ENCODE measurements at places on chromosomes 4 and X.

- no peak for DNase-seq
These were observed 324.8 kb upstream of the INTU start for GRCh38 chr4:127307996-127308395.

DNA sequence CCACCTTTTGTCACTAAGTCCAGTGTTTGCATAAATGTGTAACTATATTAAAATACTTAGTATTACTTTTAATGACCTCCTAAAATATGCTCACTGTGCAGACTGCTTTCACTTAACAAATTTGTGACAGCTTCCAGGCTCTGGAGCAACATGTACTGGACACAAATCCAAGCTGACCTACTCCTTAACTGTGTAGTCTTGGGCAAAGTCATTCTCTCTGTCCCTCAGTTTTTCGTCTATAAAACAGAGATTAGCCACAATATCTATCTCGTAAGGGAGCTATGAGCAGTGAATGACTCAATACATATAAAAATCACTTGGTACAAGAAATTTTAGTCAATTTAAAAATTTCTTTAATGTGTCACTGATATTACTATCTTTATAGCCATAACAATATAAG is 20.4 kb upstream of the RAB40A start:
- DNase-seq: no peak

GRCh38 chrX:31061091-31061490 is 10.8 kb downstream of the FTHL17 start:
- DNase-seq: no peak

- no peak for DNase-seq
These were observed 4.7 kb upstream of the FATE1 start for GRCh38 chrX:151711154-151711553.

DNA sequence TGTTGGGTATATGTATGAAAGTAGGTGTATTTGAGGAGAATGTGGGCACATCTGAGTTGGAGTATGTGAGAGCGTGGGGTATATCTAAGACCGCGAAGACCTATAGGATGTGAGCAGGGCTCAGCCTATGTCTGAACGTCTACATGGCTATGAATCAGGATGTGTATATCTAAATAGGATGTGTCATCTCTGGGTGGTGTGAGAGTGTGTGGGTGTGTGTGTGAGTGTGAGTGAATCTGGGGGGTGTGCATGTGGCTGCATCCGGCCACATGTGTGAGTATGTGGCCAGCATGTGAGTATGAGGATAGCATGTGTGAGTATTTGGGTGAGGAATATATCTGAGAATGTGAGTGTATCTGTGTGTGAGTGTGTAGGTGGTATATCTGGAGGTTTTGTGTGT is 7.7 kb downstream of the GPR173 start:
- DNase-seq: no peak

DNA sequence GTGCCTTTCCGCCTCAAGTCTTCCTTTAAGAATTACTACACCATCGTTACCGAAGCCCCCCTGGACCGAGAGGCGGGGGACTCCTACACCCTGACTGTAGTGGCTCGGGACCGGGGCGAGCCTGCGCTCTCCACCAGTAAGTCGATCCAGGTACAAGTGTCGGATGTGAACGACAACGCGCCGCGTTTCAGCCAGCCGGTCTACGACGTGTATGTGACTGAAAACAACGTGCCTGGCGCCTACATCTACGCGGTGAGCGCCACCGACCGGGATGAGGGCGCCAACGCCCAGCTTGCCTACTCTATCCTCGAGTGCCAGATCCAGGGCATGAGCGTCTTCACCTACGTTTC is 2.2 kb downstream of the PCDH10 start:
- DNase-seq: no peak

- no peak for DNase-seq
These were observed 238.9 kb downstream of the HS3ST1 start for GRCh38 chr4:11189756-11190155.

DNA sequence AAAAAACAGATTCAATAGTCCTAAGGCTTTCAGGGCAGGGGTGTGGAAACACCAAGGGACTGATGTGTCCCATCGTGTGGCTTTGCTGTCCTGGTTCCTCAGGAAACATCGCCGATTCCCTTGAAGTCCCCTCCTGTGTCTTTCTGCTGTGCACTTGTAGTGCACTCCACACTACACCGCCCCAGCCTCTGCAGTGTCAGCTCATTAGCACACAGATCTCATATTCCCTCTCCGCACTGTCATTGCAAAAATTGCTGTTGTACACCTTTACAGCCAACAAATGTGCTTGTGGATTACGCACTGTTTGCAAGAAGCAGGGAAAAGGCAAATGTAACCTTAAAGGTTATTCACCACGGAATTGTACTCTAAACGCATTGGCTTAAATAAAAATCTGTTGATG is 5.3 kb downstream of the GRIA3 start:
- DNase-seq: no peak

- no peak for DNase-seq
These were observed 593 bp downstream of the ELF4 start for GRCh38 chrX:130109429-130110378.

GRCh38 chr4:85126991-85127591 is 160.6 kb upstream of the WDFY3 start:
- no peak for DNase-seq

DNA sequence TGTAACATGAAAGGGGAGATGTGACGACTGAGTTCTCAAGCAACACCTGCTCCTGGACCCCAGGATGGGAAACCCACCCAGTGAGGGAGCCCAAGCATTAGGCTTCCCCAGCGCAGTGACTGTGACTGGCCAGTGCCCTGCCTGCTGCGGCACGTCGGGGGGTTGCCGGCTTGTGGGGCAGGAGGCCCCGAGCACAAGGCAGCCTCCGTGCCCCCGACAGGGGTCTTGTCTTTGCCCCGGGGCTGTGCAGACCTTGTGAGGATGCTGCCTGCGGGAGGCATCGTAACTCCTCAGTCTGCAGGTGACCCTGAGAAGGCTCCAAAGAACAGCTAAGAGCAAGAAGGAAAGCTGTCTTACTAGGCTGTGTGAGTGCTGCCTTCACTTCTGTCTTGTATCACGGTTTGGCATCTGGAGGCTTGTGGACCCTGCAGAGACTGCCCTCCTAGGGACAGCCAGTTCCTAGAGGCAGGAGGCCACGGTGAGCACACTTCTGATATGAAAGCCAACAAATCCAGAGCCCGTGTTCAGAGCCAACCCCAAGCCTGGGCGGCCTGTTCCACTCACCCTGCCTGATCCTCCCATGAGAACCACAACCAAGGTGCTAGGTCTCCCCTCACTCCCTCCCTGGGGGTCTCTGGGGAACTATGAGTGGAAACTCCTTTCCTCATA is 47.7 kb downstream of the FGFRL1 start:
- no peak for DNase-seq

Data from CD4-positive, alpha-beta T cell (primary cell).